ACHN (cell line): ENCODE measurements at places on chromosomes 5 and 9.

DNA sequence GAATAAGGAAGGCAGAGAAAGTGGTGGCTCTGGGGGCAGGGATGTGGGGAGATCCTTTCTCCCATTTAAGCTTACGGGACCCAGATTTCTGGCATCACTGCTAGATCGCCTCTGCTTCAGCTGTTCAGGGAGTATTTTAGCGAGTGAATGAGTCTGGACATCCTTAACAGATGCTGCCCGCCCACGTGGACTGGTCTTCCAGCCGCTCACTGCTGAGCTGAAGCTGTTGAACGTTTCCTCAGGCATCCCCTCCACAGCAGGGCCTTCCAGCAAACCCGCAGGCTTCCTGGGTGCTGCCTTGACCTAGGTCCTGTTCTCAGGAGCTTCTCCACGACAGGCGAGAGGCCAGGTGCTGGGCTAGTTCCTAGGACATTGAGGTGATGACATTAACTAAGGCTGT is 144.4 kb upstream of the EFNA5 start:
- no peak for DNase-seq

DNA sequence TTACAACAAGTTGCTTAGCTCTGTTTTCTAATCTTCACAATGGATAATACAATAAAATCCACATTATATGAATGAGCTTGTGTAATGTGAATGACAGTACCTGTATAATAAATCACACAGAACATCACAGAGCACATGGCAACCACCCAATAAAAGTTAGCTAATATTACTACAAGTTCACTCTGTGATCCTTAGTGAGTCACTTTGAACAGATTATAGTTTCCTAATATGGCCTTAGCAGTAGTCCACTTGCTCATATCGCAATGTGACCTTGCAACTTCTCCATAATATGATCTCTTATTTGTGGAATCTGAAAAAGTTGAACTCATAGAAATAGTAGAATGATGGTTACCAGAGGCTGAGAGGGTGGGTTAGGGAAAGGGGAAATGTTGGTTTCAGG is 361.3 kb downstream of the PTPRD start:
- DNase-seq = no peak

DNA sequence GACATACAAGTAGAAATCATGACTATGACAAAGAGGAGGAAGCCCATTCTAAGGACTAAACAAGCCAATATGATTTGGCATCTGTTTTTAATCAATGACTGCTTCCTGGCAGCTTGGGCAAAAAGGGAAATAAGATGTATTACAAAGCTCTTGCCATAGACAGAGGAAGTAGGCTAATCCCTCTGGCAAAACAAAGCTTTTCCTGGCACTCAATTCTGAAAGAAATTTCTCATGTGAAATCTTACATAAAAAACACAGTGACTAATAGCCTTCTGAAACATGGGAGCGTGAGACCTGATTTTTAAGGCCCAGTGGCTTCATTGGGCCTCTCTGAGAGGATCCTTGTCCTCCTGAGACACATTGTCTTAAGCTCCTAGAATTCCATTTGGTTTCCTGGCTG is 93.6 kb downstream of the COL23A1 start:
- no peak for DNase-seq

GRCh38 chr5:124027441-124027840 is 515.5 kb downstream of the CSNK1G3 start:
- no peak for DNase-seq

DNA sequence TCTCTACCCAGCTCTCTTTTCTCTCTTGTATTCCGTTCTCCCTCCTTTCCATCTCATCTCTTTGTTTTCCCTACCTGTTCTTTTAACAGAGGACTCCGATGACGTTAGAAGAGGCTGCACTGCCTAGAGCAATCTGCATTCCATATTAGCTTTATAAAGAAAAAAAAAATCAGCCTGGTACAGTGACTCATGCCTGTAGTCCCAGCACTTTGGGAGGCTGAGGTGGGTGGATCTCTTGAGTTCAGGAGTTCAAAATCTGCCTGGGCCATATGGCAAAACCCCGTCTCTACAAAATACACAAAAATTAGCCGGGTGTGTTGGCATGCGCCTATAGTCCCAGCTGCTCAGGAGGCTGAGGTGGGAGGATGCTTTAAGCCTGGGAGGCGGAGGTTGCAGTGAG is 49.0 kb downstream of the DAPK1 start:
- no peak for DNase-seq

DNA sequence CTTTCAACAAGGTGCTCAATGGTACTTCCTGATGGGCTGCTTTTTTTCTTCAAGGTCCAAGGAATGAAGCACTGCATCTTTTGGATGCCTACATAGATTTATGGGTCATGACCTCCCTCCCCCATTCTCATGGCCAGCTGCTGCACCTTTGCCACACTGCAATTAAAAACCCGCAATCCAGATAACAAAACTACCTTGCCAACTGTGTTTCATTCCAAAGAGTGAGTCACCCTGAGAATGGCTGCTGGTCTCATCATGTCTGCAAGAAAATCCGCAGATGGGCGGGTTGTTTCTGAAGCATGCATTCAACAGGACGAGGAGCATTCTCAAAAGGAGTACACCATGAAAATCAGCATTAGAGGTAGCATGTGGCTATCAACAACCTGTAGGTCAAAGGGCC is 139.8 kb downstream of the ELAVL2 start:
- no peak for DNase-seq

DNA sequence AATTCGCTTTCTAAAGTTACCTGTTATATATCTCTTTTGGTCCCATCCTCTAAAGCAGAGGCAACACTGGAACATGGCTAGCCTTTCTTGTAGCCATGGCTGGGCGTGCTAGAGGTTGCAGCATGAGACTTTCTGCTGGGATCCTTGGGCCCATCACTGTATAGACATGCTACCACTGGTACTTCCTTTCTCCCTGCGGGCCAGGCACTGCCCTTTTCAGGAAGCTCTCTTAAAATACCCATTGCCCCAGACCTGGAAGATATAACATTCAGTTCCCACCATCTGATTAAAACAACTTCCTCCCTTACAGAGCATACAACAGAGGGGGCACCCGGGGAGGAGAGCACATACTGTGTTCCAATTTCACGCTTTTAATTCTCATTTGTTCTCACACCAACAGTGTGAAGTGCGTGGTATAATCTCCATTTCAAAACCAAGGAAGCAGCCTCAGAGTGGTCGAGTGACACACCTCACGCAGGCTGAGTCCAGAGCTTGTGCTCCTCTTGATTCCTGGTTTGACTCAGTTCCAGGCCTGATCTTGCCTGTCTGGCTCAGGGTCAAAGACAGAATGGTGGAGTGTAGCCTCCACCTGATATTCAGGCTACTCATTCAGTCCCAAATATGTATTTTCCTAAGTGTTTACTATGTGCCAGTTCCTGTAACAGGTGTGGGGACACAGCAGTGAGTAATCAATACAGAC is 22.6 kb downstream of the PTGS1 start:
- DNase-seq = no peak
